ENCODE measurements at places on chromosomes 2 and 18. TPM values are rescaled to one million over a fixed set of nuclear protein-coding genes. Genes with fewer than 3 reads are reported as not detected.

DNA sequence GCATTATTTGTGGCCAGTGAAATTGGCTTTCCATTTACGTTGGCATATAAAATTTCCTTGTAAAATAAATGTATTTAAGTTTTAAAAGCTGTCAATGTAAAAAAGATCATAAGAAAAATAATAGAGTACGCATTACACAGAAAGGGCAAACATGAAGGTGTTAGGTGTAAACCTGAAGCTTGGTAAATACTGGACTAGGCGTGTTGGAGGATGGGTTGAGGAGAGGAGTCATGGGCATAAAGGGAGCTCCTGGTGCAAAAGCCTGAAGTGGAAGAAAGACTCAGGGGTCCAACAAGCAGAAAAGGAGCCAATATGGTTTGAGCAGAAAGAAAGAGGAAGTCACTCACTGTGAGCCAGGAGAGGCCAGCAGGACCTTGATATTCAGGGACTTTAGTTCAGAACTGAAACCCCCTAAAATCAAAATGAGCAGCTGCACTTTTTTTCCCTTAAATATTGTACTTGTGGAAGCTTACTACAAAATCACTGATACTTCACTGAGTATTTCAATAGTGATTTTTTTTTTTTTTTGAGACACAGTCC is 24.4 kb downstream of the SP5 start:
- no peak for DNase-seq

DNA sequence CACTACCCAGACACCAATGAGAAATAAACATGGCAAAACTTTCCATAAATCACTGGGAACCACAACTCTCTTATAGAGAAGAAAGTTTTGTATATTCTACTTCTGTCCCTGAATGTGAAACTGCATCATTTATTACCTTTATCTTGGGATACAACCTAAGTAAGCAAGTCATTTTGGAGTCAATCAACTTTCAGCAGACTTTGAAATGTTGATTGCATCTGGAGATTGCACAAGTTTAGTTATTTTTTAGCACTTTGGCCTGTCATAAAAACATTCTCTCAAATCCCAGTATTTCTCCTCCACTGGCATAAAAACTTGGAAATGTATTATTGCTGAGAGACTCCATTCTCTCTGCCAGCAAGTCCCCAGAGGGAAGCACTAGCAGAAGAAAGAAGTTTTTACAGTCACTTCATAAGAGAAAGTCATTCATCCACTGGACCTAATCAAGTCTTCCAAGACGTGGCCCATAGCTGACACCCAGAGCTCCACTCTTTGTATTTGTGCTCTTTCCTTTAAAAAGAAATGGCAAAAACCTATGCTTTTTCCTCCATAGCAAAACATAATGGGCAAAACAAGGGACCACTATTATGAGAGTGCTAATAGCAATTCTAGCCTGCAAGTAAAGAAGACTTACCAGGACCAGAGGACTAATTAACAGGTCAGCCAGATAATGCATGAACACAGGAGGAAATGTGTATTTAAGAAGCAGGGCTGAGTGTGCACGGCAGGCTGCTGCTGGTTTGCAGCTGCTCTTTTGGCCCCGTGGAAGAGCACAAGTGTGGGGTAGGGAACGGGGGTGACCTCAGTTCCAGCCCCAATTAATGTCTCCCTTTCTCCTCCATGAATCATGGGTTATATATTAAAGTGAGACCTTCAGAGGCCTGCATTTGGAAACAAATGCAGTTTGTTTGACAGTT is 171.5 kb downstream of the INO80D start:
- no peak for DNase-seq

The EIPR1 gene
- total RNA-seq = 50.2 TPM

- DNase-seq = peak; percentile 72
These were observed 42.4 kb upstream of the COL5A2 start for GRCh38 chr2:189221811-189222467.

DNA sequence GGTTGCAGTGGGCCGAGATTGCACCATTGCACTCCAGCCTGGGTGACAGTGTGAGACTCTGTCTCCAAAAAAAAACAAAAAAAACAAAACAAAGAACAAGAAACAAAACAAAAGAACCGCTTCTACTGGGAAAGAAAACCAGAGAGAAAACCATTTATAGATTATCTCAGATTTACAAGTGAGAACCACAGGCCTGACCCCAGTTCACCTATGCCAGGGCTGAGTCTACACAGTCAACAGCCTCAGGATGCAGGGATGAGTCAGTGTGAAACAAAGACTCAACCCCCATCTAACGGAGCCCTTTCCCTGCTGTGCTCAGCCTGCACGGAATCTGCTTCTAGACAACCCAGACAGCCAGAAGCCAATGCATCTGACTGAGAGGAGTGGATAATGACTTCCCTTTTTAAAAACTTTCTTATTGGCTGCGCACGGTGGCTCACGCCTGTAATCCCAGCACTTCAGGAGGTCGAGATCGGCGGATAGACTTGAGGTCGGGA is 25.5 kb upstream of the YWHAQ start:
- DNase-seq = peak; percentile 98

The CNGA3 gene
- 0.51 TPM for total RNA-seq

The CXCR2 gene
- not detected for total RNA-seq

- DNase-seq = no peak
These were observed 290.8 kb upstream of the MYT1L start for GRCh38 chr2:2621855-2622254.

GRCh38 chr2:231390667-231391066 is 4.8 kb upstream of the B3GNT7 start:
- DNase-seq = no peak

- peak; percentile 87 for DNase-seq
These were observed 284.5 kb downstream of the MTX2 start for GRCh38 chr2:176553685-176554100.

DNA sequence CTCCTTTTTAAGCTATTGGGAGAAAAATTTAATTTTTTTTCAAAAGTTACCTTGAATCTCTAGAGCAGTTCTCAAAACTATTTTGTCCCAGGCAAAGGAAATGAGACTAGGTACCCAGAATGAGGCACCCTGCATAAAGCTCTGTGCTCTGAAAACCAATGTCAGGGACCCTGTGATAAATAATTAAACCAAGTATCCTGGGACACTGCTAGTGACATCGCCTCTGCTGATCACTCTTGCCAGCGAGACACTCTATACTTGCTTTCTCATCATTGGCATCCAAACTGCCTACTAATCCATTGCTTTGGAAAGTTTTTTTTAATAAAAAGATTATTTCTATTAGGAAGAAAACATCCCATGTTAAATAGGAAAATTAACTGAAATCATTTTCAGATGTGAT is 1.4 kb downstream of the GKN1 start:
- DNase-seq = no peak

The TRIM54 gene
- not detected for total RNA-seq

- no peak for DNase-seq
These were observed 13.6 kb upstream of the PROC start for GRCh38 chr2:127404466-127405254.

DNA sequence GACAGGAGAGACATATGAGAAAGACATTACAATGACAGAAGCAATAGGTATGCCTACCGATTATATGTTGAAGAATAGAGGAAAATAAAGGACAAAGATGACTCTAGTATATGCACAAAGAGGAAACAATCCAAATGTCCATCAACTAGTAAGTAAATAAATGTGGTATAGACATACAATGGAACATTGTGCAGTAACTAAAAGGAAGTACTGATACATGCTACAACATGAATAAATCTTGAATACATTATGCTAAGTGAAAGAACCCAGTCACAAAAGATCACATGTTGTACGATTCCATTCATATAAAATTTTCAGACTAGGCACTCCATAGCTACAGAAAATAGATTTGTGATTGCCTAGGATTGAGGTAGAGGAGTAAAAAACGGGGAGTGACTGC is 28.5 kb upstream of the PGAP1 start:
- no peak for DNase-seq

GRCh38 chr2:86003104-86003503 is 102.6 kb downstream of the POLR1A start:
- no peak for DNase-seq

- DNase-seq = no peak
These were observed 941 bp upstream of the MPPE1 start for GRCh38 chr18:11909061-11909455.

- DNase-seq = no peak
These were observed 66.8 kb upstream of the FZD7 start for GRCh38 chr2:201966691-201967438.

The CNNM3 gene
- total RNA-seq = 5.0 TPM

DNA sequence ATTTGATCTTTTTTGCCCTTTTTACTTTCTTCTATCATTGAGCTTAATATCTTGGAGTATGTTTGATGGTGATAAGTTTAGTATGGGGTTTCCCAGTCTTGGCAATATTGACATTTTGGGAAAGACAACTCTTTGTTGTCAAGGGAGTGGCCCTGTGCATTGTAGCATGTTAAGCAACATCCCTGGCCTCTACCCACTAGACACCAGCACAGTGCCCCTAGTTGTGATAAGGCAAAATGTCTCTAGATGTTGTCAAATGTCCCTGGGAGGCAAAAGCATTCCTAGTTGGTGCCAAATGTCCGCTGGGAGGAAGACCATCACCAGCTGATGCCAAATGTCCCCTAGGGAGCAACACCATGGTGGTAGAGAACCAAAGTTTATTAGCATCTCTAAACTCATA is 28.2 kb downstream of the GULP1 start:
- DNase-seq = no peak

DNA sequence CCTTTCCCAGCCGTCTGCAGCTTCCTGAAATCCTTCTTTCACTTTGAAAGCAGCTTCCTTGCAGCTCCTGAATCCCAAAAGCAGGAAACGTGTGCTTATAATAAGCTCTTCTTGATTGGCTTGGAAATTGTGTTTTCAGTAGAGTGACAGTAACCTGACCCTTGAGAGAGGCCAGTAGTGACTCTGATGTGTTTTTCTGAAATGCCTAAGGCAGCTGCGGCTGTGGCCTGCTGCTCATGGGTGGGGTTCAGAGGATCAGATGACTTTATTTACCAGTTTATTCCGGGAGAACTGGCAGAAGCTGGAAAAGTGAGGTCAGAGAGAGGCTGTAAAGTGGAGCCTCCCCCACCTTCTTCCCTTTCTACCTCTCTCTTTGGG is 31.9 kb upstream of the RPIA start:
- DNase-seq = peak; percentile 72

DNA sequence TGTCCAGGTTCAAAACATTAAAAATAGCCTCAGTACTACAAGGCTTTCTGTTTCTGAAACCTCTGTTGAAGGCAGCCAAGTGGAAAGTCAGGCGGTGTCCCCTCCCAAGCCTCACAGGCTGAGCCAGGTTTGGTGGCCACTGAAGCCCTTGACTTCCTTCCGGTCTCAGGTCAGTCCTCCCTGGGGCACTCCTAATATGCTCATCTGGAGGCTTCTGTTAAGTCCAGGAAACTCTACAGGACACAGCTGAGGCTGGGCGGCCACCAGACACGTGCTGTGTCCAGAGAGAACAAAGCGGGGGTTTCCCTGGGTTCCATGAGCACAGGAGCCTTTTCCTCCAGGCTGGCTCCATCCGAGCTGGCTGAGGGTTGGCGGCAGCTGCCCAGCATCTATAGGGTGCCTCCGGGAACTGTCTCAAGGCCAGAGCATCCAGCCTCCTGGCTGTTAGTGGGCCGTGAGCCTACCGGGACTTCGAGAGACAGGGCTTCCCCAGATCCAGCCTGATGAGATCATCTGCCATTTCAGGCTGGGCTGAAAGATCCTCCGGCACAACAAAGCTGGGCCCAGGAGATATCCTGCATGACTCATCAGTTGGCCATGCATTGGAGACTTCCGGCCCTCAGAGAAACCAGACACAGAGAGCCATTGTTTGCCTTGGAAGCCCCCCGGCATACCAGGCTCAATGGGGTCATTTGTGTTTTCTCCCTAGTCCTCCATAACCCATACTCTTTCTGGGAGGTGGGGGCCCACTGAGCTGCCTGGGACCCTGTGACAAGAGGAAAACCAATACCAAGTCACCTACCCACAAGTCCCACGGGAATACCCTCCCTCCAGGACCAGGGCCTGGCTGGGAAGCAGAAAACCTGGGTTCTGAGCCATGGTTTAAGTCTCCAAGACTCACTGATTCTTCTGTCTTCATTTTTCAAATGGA is 71.7 kb downstream of the HS1BP3 start:
- peak; percentile 98 for DNase-seq

The ZNF804A gene
- total RNA-seq = 0.76 TPM

DNA sequence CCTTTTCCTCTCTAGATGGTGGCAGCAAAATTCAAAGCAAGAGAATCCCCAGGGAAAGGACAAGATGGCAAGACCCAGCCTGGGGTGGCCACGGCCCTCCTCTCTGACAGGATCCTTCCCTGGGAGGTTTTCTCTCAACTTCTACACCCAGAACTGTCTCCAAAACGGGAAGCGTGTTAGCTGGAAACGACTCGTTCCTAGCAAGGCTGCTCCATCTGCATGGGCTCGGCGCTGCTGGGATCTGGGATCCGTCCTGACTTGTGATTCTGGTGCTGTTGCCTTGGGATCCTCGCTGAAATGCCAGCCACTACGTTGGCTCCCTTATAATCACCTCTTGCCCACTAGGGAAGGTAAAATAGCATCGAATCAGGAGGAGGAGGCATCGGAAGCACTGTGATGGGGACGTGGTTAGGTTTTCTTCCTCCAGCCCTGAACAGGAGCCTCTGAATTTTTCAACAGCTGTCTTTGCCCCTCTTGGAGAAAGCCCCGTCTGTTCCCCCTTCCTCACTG is 514.8 kb upstream of the MYT1L start:
- DNase-seq = no peak

DNA sequence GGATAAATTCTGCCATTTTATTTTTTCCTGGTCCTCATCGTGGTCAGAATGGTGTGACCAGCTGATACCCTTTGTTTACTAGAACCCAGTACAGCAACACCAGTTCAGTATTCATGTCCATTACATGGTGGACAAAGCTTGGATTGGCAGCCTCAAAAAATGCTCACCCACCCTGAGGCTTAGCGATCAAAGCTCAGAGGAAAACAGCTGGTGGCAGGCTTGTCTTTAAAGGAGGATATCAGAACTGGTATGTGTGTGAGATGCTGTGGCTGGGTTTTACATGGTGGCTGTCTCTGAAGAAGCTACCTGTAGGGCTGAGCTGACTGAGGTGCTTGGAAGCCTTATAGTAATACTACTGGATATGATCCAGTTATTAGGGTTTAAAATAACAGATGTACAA is 471.1 kb upstream of the MEX3C start:
- no peak for DNase-seq

DNA sequence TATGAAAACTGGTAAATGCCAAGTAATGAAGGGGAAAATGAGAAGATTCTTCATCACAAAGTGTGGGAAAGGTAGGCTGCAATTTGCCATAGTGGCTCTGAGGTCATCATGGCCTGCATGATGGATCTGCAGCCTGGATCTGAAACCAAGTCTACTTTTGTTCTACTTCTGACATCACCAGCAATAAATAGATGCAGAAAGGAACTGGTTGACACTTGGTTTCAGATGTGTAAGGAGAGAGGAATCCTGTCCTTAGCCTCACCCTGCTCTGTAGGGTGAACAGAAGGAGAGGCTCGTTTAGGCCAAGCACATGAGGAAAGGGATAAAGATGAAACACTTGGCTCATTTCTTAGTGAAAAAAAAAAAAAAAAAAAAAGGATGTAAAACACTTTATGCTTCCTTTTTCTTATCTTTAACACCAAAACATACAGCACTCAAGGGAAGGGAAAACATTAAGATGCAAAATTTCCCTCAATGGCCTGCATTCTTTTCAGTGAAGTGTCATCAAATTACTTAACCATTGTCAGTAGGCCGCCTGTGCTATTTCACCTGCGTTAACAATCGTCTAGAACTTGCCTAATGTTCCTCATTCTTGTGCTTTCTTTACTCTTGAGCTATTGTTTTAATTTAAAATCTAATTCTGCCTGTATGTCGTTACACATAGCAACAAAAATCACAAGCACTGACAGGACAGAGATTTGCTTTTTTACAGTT is 3.9 kb downstream of the NEB start:
- DNase-seq = peak; percentile 69

All from GM23248 (cell line).